ENCODE measurements at places on chromosomes 12 and 14.

GRCh38 chr14:24102357-24103048 is 8.4 kb downstream of the PCK2 start:
- no peak for DNase-seq

DNA sequence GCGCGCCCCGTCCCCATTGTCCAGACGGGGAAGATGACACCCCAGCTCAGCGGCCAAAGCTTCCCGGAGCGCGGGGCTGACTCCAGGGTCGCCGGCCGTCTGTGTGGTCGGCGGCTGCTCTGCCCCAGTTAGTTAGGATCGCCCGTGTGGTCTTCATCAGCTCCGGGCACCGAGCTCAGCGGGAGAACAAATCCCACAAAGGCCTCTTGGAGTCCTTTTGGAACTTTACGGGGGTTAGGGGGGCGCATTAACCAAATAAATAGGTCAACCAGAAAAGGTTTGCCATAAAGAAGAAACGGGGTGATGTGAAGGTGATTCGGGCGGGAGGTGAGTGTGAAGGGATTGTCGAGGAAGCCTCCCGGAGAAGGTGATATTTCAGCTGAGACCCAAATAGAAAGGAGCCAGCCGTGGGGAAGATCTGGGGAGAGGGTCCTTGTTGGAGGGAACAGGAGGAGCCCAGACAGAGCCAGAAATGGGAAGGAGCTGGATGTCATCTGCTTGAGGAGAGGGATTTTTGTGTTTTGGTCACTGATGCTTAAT is 697 bp downstream of the ATP6V0A2 start:
- no peak for DNase-seq

DNA sequence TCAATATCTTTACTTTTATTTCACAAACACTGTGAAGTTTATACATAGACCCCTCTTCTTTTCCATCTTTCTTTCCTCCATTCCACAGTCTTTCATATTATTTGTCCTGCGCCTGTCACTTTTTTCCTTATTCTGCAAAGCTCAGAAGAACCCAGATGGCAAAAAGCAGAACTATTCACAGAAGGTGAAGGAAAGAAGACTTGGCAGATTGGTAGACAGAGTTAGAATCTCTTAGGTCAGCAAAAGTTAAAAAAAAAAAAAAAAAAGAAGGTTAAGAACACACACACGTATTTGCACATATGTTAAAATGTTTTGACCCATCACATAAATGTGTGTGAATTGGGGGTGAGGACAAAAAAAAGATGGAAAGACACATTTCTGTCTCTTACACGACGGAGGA is 50.3 kb upstream of the ABCC9 start:
- no peak for DNase-seq

- no peak for DNase-seq
These were observed 97.3 kb downstream of the AACS start for GRCh38 chr12:125162489-125163028.

GRCh38 chr12:2501464-2502191 is 293.1 kb upstream of the FKBP4 start:
- DNase-seq = no peak

GRCh38 chr12:46667551-46667950 is 158.2 kb downstream of the SLC38A4 start:
- no peak for DNase-seq

DNA sequence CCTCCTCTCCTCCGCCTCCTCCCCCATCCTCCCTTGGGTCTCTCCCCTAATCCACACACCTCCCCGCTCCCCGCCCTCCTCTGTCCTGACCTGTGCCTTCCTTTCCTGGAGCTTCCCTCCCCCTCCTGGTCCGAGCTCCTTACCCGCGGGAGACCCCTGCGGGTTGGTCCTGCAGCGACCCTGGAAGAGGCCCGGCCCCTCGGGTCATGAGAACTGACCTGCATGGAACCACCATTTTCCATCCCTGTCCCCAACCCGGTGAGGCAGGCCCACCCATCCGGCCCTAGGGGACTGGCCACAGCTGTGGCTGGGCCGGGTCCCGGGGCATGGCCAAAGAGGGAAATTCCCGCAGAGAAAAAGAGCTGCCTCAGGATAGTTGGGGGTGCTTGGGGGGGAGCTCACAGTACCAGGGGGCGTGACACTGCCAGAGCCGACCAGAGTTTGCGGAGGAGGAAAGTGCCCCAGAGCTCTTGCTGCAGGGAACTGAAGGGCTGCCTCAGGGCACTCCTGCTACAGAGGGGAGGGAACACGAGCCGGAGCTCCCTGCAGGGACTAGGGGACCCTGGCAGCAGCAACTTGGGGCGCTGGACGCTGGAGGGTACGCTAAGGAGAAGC is 613 bp downstream of the ARHGEF40 start:
- no peak for DNase-seq
